Pericardium fibroblast (primary cell): ENCODE measurements at places on chromosomes 16 and 17. TPM values are rescaled to one million over a fixed set of nuclear protein-coding genes. Genes with fewer than 3 reads are reported as not detected.

Gene UMOD
- total RNA-seq, result not detected in 2 replicates

Gene SERPINF2
- total RNA-seq, result 0.35 and 1.9 TPM in 2 replicates

Gene OMG
- 3.3 and 7.9 TPM in 2 replicates for total RNA-seq

Gene FBXW10B
- total RNA-seq, result not detected in 2 replicates

Gene ADGRG3
- not detected in 2 replicates for total RNA-seq
